NCI-H2081 (cell line): ENCODE measurements at places on chromosomes 5 and 9.
A peak's percentile ranks its signal among the peaks of the same experiment; 100 is the strongest.

GRCh38 chr5:179730852-179731251 is 1.8 kb upstream of the MAML1 start:
- DNase-seq = no peak

DNA sequence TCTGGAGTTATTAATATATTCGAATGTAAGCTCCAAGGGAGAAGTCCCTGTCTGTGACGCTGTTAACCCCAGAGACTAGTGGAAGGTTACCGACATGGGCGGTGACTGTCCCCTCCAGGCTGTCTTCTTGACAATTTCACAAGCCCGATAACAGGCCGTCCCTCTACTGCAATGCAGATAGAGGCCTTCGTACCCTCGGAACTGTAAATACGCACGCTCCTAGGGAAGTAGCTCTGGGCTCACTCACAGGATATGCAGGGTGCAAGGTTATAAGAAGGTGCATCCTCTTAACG is 680 bp upstream of the RFK start:
- DNase-seq = peak; percentile 44

GRCh38 chr5:173530547-173530946 is 85.9 kb downstream of the BOD1 start:
- DNase-seq = no peak

GRCh38 chr5:84673785-84674184 is 289.1 kb upstream of the EDIL3 start:
- no peak for DNase-seq

- DNase-seq = no peak
Observed at GRCh38 chr5:169788168-169788567, 151.1 kb downstream of the DOCK2 start.

GRCh38 chr5:980001-980588 is 28.5 kb upstream of the NKD2 start:
- no peak for DNase-seq

DNA sequence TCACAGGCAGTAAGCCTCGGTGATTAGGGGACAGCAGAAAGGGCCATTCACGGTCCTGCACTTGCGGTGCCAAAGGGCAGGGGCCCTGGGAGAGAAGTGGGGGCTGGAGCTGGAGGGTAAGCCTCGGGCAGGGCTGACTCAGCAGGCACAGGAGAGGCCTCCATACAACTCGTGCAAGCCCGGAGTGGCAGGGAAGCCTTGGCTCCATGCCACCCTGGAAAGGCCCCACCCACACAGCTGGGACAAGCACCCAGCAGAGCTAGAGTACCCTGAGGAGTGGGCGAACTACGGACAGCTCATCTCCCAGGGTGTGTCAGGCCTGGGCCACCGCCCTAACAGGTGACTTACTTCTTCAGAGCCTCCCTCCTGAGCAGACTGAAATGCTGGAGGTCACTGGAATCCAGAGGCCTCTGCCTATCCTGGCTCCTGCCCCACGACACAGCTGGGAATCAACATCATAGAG is 5.6 kb upstream of the CAMK2A start:
- no peak for DNase-seq

DNA sequence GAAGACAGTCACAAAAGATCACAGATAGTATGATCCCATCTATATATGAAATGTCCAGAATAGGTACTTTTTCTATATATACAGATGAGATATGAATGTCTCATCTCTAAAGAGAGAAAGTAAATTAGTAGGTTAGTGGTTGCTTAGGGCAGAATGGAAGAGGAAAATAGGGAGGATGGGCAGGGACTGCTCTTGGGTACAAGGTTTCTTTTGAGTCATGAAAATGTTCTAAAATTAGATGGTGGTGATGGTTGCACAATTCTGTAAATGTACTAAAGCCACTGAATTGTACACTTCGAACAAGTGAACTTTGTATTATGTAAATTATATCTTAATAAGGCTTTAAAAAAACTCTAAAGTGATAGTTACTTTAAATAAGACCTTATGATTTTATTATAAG is 59.6 kb upstream of the GRAMD2B start:
- no peak for DNase-seq

DNA sequence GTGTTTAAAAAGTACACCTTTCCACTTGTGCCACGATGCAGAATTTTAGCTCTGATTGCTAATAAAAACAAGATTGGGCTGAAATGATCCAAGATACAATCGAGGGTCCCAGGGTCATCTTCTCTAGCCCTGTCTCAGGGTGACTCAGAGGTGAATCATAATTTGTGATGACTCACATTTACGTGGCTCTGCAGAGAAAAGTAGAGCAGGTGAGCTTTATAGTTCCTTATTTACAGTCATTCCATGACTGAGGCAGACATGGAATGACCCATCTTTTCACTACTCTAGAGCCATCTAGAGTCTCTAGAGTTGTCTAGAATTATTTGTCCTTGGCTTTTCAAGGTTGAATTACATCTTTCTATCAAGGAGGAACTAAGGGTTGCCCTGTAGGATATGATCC is 155.2 kb downstream of the GAS1 start:
- DNase-seq = no peak
